NCI-H2107 (cell line): ENCODE measurements at places on chromosomes 11 and 22.

DNA sequence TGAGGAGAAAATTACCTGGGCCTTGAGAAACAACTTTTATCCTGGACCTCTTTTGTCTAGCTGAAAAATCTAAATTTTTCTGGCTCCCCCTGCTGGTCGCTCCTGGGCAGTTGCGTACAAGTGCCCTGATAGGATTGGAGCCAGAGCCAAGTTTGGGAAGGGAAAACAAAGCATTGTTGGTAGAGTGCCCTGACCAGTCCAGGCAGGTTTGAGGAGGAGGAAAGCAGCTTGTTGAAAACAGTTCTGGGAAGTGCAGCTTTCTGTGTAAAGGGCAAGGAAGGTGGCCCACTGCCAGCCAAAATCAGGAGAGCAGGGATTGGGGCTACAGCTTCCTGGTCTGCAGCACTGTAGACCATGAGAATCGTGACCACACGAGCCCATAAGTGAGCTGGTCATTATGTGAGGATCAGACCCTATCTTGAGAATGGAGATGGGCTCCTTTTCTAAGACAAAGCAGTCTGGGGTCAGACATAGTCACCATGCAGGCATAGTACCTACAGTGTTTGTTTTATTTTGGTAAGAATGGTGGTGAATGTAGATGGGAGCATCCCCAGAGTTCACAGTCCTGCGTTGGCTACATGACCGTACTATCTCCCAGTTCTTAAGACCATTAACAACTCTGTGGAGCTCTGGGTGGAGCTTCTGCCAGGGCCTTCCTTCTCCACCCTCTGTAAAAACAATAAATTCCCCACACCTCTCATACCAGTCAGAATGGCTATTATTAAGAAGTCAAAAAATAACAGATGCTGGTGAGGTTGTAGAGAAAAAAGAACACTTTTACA, 21.3 kb upstream of the PIK3IP1 start:
- DNase-seq = peak; percentile 43

DNA sequence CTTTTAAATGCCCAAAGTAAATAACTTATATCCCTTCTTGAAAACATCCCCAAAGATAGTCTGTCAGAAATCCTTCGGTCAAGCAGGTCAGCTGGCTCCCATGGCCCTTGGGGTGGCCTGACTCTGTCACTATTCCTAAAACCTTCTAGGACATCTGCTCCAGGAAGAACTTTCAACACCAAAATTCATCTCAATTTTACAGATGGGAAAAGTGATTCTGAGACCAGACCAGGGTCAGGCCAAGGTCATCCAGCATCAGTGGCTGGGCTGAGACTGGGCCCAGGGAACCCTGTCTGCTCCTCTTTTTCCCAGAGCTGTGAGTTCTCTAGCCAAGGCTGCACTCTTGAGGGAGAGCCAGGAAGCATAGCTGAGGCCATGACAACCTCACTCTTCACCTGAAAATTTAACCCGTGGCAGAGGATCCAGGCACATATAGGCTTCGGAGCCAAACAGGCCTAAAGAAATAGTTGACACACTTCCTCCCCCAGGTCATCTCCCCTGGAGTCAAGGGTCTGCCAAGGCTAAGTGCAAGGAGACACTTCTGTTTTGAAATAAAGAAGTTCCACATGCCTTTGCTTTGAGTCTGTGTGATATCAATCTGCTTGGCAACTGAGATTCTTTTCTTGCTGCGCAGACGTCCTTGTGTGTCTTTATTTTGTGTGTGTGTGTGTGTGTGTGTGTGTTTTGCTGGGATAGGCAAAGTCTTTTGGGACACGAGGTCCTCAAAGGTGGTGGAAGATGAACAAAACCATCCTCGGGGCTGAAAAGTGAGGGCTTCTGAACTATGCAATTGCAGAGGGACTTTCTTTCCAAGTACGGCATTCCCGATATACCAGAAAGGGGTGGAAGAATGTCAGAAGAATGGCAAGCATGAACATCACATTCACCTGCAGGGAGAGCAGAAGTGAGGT, 16.8 kb upstream of the PRG2 start:
- no peak for DNase-seq

- DNase-seq = peak; percentile 50
Observed at GRCh38 chr22:50305923-50306566, 1.4 kb downstream of the PLXNB2 start.

- DNase-seq = no peak
Observed at GRCh38 chr11:27287205-27287604, 75.8 kb downstream of the CCDC34 start.

- no peak for DNase-seq
Observed at GRCh38 chr11:121539000-121539399, 86.2 kb upstream of the SORL1-AS1 start.

DNA sequence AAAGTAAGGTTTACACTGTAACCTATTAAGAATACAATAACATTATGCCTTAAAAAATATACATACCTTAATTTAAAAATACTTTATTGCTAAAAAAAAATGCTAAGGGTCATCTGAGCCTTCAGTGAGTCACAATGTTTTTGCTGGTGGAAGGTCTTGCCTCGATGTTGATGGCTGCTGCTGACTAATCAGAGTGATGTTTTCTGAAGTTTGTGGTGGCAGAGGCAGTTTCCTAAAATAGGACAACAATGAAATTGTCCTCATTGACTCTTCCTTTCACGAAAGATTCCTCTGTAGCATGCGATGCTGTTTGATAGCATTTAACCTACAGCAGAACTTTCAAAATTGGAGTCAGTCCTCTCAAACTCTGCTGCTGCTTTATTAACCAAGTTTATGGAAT, 97.6 kb downstream of the FAT3 start:
- no peak for DNase-seq

GRCh38 chr11:77471558-77472193, 2.2 kb downstream of the PAK1 start:
- no peak for DNase-seq

GRCh38 chr22:42970029-42970428, 44.9 kb downstream of the PACSIN2 start:
- no peak for DNase-seq

GRCh38 chr22:32542677-32543357, 68.2 kb downstream of the FBXO7 start:
- no peak for DNase-seq

GRCh38 chr11:63761188-63761587, 7.4 kb downstream of the ZFTA start:
- no peak for DNase-seq

DNA sequence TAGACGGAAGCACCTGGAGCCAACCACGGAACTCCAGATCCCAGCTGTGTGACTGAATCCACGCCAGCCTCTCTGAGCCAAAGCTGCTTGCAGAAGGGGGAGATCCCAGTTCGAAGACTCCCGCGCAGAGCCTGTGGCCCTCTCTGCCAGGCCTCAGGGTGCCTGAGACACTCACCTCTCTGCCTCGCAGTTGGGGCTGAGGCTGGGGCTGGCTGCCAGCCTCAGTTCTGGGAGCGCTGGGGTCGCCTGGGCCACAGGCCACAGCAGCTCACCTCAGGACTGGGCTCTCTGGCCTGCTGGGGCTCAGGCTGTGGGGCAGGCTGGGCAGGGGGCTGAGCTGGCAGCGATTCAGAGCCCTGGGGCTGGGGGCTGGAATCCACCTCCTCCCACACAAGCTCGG, 8.2 kb upstream of the IGF2 start:
- DNase-seq = no peak

GRCh38 chr22:37242395-37242918, 1.6 kb downstream of the RAC2 start:
- DNase-seq = no peak

- DNase-seq = no peak
Observed at GRCh38 chr22:42076764-42077485, 2.6 kb upstream of the SMDT1 start.

DNA sequence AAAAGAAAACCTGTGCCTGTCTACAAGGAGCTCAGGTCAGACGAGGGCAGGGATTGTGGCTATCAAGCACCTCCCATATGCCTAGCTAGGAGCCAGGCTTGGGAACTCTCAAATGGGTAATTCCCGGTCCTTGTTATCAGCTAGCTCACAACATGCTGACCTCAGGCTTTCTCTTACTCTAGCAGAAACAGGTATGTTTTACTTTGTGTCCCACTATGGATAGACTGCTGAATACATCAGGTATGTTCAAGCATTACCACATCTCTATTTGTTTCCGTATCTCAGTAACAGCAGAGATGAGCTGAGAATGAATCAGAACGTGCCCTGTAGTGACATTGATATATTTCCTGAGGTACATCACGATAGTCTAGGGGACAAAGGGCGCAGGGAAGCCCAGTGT, 29.4 kb downstream of the SHISA8 start:
- no peak for DNase-seq

DNA sequence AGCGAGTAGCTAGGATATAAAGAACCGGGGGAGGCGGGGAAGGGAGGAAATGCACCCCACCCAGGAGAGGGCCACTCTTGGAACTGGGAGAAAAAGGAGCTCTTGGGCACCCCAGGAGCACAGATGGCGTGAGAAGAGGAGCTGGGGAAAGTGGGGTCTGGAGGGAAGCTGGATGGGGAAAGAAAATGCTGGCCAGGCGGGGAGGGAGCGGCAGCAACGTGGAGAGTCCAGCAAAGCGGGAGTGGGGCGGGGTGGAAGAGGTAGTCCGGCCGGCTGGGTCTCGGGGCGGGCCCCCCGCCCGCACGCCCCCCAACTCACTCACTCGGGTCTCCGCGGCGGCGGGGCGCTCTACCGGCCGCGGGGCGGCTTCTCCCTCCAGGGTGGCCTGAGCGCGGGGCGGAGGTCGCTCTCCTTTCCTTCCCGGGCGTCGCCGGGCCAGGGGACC, 522 bp downstream of the TOB2 start:
- DNase-seq = no peak

DNA sequence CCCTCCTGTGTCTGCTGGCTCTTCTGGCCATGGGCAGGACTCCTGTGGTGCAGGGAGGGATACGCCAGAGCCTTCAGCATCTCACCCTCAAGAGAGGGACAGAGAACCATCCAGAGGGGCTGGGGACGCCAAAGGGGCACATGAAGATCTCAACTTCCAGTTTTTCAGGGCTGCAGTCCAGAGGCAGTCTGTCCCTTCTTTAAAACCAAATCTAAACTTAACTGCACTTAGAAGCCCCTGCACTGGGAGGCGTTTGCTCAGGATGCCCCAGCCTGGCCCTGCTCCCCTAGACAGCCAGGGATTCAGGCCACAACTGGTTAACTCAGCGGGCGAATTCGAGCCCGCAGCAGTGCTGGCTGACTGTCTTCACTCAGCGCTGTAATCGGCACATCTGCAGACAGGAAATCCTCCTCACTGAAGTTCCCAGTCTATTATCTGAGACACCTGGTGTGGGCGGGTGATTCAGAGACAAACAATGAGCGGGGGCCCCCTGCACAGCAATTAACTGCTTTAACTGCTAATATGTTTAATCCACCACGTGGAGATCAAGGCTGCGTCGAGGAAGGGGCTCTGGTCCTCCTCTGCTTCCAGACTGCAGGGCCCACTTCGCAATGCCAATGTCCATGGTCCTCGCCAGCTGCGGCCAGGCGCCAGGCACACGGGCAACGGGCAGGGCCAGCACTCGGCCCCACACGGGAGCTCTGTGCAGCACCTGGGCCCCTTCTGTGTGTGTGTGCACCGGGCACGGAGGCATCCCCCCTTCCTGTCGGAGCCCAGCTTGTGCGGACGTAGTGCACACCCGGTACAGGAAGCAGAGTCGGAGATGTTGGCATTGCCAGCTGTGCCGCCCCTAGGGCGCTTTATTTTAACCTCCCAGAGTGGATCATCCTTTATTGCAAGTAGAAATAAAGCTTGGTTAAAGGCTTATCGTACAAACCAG, 36.9 kb upstream of the GNB1L start:
- no peak for DNase-seq

DNA sequence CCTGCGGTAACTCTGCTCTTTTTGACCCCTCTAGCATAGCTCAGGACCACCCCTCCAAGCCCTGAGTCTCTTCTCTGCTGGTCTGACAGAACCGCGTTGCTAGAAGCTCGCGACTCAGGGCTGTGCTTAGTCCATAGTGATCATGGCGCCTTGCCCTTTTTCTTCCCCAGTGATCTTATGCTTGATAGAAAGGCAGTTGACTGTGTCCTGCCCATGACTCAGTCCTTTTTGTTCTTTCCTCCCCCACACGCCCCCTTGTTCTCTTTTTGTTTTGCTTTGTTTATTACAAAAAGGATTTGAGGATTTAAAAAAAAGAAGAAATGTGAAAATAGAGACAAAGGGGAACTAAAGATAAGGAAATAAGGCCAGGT, 17.5 kb downstream of the IL17RA start:
- no peak for DNase-seq

DNA sequence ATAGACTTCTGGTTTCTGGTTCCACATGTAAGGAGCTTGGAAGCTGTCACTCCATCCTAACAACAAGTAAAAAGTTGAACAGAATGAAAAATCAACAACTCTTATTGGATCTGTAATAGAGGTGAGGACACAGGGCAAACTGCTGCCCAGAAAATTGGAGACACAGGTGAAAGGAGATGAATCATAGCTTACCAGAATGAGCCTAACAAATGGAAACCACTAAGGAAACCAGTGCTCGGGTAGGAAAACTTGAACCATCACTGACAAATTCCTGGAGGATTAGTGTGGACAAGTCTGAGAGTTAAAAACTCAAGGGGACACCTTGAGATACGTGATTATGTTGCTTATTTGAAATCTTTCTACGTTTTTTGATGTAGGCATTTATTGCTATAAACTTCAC, 52.1 kb downstream of the GDPD4 start:
- DNase-seq = no peak

- DNase-seq = no peak
Observed at GRCh38 chr11:44226490-44226889, 83.4 kb downstream of the ALX4 start.

DNA sequence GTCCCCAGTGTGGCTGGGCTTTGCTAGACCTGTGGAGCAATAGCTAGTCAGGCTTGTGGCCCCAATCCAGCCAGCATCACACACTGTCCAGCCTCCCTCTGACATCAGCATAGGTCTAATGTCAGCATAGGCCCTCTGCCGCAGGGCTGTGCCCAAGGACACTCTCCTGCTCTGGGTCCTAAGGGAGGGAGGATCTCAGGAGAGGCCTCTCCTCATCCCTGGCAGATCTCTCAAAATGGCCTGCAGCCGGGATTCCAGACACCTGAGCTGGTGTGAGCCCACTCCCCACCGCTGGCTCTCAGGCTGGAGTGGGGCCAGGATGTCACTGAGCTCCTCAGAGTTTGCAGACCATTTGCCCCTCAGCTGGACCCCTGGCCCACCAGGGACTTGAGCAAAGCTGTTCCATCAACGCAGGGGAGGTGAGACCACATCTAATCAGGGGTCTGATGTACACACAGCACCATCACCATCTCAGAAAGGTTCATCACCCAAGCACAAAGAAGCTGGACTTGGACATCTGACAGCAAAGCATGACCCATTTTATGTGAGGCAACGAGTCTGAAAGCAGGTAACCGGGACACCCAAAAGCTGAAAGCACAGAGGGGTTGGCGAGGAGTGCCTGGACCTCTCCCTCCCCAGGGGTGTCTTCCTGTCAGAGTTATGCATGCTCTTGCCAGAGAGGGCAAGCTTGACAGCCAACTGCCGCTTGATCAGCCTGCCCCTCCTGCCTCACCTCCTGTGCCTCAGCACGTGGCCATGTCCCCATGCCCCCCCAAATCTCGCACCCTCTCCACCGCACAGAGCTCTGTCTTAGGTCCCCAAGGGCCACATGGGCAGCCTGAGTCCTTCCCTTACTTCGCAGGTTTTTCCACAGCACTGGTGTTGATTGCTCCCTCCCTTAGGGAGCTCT, 69.7 kb upstream of the SEPTIN5 start:
- DNase-seq = no peak

GRCh38 chr11:13115380-13115675, 106.2 kb downstream of the RASSF10 start:
- no peak for DNase-seq

GRCh38 chr11:488992-489391, 18.1 kb downstream of the RNH1 start:
- DNase-seq = no peak

- no peak for DNase-seq
Observed at GRCh38 chr11:34033399-34033798, 18.1 kb upstream of the CAPRIN1 start.
